ENCODE measurements at places on chromosomes 3 and 15.
A peak's percentile ranks its signal among the peaks of the same experiment; 100 is the strongest.

DNA sequence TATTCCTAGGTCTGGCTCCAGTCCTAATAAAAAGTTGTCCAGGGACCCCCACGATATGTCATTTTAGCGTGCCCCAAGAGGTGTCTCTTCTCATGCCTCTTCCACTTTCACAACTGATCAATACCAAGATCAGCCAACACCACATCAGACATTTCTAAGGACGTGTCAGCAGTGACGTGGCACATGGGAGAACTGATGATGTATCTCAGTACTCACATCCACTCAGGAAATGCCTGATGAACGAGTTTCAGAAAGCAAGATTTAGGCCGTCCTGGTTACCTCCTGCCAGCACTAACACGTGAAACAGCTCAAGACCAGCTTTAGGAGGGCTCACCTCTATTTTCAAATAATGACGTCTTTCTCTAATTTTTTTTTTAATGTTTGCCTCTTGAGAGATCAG is 19.6 kb downstream of the VGLL4 start:
- no peak for DNase-seq

- DNase-seq = no peak
Observed at GRCh38 chr3:89586256-89586655, 478.8 kb downstream of the EPHA3 start.

DNA sequence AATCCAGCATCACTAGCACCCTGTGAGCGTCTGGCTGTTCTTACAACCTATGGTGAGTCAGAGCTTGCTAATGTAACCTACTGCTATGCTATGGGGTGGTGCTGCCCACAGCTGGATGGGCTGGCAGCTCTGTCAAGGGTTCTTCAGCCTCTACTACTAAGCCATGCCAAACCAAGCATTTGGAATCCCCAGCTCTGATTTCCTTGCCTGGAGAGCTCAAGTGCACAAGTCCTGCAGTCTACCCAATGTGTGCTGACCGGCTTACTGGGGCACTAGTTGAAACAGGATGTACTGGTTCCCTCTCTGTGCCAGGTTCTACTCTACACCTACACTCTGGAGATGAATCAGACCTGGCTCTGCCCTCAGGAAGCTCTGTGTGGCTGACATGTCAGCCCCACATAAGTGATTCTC is 4.2 kb downstream of the TEX264 start:
- peak; percentile 81 for DNase-seq

DNA sequence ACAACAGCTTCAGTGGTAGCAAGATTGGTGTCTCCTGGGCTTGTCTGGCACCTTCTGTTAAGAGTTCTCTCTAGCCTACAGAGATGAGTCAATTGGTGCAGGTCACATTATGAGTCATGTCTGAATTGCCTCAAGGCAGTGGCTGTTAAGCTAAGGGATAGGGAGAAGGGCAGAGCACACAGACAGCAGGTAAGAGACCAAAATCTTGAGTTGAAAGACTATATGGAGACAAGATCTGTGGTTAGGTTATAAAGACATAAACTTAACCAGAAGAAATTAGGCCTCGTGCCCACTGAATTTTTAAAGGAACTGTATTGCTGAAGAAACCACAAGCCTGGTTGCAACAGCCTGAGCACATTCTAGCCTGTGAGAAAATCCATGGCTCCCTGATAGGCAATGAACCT is 19.2 kb upstream of the KPNA1 start:
- peak; percentile 89 for DNase-seq

DNA sequence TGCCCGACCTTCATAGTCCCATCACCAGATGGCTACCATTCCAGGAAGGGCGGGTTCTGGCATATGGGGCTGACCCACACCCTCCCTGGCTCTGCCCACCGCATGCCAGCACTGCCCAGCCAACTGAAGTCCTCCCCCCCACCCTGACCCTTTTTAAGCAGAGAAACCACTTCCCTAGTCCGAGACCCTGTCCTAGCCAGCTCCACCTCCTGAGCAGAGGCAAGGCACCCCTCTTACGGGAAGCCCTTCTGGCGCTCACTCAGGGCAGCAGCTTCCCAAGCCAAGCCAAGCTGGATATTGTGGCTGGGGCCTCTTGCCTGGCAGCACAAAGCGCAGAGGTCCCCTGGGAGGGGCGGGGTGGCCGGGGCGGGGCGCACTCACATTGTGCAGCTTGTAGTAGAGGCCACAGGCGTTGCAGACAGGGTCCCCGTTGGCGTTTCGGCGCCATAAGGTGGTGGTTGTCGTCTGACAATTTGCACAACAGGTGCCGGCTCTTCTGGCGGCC is 11.5 kb downstream of the GATA2 start:
- DNase-seq = no peak

- peak; percentile 94 for DNase-seq
Observed at GRCh38 chr15:73983211-73983727, 8.8 kb downstream of the STOML1 start.

DNA sequence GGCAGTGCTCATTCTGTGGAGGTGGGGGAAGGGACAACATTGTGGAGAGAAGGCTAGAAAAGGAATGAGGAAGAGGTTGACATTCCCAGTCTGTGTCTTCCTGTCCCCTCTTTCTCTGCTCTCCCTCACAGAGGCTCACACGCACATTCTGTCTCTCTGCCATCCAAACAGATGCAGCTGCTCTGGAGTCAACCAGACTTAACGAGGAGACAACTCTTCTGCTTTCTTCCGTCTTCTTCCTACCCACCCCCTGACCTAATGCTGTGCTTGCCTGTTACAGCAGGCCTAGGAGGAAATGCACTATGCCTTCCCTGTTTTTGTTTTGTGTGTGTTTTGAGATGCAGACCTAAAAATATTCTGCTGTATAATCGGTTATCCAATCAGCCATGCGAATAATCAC is 121.9 kb downstream of the CACNA1D start:
- no peak for DNase-seq

DNA sequence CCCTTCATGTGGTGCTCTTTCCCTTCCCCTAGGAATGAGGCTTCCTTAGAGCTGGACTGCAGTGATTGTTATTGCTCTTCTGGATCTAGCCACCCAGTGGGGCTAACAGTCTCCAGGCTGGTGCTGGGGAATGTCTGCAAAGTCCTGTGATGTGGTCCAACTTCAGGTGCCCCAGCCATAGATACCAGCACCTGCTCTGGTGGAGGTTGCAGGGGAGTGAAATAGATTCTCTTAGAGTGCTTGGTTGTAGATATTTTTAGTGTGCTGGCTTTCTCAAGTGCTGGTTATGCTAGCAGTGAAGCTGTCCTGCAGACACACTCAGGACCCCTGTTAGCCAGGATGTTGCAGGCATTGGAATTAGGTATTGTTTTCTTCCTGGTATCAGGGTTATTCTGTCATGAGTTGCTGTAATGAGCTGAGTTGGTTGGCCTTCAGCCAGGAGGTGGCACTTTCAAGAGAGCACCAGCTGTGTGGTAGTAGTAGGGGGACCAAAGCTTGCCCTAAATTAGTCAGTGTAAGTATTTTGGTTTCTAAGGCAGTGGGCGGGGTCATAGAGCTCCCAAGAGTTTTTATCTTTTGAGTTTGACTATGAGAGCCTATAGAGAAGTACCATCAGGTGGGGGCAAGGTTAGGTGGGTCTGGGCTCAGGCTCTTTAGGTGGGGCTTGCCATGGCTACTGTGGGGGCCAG is 317.5 kb upstream of the SGO1 start:
- DNase-seq = peak; percentile 6

GRCh38 chr15:99137111-99137546 is 32.2 kb downstream of the SYNM start:
- DNase-seq = no peak

GRCh38 chr3:57977818-57978235 is 30.4 kb upstream of the FLNB start:
- DNase-seq = peak; percentile 82

GRCh38 chr15:59876140-59876539 is 128.0 kb upstream of the FOXB1 start:
- no peak for DNase-seq

DNA sequence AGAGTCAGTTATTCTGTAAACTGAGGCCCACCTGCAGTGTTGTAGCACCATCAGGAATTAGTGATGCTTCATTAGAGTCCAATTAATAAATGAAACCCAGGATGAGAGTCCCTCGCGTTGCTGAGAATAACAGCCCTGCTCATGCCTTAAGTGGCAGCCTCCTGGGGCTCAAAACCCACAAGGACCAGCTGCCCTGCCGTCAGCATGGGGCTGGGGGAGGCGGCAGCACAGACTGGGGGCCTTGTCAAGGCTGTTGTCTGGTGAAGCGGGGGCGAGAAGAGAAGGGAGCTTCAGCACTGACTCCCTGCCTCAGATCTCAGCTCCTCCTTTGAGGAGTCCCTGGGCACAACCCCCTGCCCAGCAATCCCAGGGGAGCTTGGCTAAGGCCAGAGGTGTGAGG is 21.0 kb downstream of the CCDC33 start:
- DNase-seq = no peak

- DNase-seq = no peak
Observed at GRCh38 chr3:15391007-15391406, 36.3 kb downstream of the METTL6 start.

GRCh38 chr3:101813817-101814440 is 34.9 kb downstream of the NXPE3 start:
- peak; percentile 62 for DNase-seq

- peak; percentile 45 for DNase-seq
Observed at GRCh38 chr3:34675383-34676120, 877.1 kb downstream of the PDCD6IP start.

- no peak for DNase-seq
Observed at GRCh38 chr15:71627604-71628003, 182.8 kb upstream of the NR2E3 start.

DNA sequence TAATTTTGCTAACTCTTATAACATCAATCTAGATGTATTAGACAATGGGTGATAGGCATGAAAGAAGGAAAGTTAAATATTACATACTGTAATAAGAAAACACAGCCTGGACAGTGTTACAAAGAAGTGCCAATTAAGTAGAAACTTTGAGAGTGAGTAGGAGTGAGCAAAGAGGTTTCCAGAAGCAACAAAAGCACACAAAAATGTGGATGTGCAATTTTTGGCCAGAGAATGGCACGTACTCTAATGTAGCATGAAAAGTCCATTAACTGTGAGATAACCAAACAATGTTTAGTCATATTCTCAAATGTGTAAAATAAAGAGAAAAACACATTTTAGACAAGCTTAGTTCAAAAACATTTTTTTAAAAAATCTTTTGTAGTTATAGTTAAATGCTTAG is 567.3 kb downstream of the ROBO1 start:
- DNase-seq = no peak

DNA sequence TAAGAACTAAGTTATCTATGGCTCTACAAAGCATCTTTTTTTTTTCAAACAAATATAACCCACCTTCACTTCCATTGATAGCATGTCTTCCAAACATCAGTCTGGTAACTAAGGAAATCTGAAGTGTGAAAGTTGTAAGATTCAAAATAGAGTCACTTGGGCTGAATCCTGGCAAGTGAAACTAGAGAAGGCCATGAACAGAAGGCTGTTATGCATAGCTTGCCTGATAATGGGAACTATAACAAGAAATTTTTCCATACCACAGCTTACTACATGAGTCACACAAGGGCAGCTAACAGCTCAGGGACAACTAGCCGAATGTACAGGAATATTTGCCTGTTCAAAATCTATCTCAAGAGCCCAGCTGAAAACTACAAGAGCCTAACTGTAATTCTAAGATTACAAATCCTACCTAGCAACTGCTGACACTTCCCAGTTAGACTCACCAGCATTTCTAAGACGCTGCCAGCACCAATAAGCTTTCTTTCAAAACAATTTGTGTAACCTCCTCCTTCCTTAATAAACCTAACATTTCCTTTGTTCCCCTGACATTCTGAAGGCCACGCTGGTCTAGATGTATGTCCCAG is 1066.5 kb downstream of the PLOD2 start:
- peak; percentile 26 for DNase-seq

- peak; percentile 94 for DNase-seq
Observed at GRCh38 chr15:78065284-78065872, 12.1 kb downstream of the TBC1D2B start.

DNA sequence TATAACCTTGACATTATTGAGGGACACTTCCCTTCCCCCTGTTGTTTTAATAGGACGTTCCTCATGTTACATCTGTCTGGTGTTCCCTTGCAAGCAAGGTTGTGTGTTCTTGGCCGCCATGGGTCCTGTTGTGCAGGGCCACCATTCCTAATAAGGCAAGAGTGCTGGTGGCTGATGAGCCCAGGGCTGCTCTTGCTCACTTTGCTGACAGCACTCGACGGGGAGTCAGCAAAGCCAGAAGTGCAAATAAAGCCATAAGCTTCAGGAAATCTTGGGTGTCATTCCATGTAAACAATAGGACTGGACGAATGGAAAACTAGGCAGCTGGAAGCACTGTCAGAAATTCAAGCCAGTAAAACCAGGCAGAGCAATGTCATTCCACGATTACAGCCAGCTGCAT is 75.8 kb downstream of the SQOR start:
- no peak for DNase-seq

DNA sequence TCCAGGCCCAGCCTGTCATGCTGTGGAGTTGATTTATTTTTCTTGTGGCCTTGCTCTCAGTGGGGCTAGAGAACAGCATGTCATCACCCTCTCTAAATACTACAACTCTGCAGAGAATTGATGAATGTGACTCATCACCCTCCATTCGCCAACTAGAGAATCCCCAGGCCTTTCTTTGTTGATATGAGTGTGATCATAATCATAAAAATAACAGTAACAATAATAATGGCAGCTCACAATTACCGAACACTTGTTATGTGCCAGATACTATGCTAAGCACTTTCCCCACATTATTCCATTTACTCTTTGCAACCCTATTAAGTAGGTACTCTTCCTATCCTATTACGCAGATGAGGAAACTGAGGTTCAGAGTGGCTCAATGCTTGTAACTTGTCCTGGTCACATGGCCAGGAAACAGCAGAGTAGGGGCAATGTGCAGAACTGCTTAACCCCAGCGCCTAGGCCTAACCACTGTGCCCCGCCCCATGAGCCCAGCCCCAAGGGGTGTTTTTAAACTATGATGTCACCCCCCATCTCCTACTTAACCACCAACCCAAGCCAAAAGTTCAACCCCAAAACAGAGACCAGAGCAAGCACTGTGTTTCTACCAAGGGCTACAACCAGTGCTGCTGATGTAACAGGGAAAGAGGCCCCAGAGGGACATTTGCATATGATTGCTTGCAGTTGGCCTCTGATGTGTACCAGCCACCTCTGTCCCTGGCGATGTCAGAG is 104.5 kb downstream of the ADCY5 start:
- peak; percentile 40 for DNase-seq

GRCh38 chr15:81032818-81033217 is 32.1 kb downstream of the TLNRD1 start:
- DNase-seq = no peak

- DNase-seq = no peak
Observed at GRCh38 chr15:92616621-92617548, 38.7 kb downstream of the FAM174B start.

DNA sequence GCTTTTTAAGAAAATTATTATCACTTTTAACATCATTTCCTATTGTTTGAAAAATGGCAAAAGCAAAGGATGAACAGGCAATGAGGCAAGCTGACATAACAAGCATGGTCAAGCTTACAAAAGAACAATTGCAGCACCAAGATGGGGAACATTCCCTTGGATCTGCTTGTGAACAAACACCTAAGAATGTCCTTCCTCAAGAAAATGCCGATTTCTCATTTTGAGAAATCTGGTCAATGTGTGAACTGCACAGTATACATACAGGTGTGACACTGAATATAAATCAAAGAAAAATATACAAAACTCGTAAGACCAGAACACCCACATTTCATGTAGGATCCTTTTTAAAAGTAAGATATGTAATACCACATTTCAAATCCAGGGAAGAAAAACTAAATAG is 58.9 kb downstream of the LRRFIP2 start:
- peak; percentile 46 for DNase-seq

Measured in kidney tubule cell (primary cell).